ENCODE measurements at places on chromosomes 11 and 22. TPM values are rescaled to one million over a fixed set of nuclear protein-coding genes. Genes with fewer than 3 reads are reported as not detected.

- DNase-seq = no peak
Observed at GRCh38 chr11:15468466-15468865, 353.7 kb downstream of the INSC start.

- DNase-seq = no peak
Observed at GRCh38 chr11:9138612-9139579, 47.5 kb upstream of the SCUBE2 start.

- no peak for DNase-seq
Observed at GRCh38 chr11:6656936-6657335, 1.3 kb upstream of the DCHS1 start.

DNA sequence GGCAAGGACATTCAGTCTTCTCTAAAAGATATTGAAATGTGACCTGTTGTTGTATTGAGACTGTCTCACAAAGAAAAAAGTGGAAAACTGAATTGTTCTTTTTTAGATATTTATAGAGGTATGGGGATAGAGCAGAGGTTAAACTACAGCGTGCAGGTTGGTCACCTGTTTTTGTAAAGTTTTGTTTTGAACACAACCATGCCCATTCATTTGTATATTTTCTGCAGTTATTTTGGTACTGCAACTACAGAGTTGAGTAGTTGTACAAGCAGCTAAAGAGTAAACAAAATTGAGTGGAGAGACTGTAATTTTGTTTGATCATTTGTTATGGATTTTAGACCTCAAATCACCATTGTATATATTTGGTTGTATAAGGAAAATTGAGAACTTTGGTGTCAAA lies 11.3 kb downstream of the EED start:
- DNase-seq = no peak

GRCh38 chr22:25497716-25498115 lies 66.8 kb upstream of the GRK3 start:
- DNase-seq = no peak

- DNase-seq = no peak
Observed at GRCh38 chr11:59112494-59112893, 5.5 kb downstream of the FAM111B start.

GRCh38 chr11:60125956-60126585 lies 37.6 kb downstream of the MS4A2 start:
- DNase-seq = no peak

DNA sequence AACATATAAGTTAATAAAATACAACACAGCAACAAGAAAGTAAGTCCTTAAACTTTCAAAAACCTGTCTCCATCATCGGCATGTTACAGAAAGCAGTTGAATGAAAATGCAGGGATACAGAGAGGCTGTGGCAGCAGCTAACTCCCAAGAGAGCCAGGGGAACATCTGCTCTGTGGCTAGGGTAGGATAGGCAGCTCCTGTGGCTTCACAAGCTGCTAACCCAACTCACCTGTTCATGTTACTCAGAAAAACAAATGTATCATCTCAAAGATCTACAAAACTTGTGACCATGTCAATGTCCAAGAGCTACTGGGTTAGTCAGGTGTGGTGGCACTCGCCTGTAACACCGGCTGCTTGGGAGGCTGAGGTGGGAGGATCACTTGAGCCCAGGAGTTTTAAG lies 15.2 kb upstream of the PLAAT3 start:
- no peak for DNase-seq

- DNase-seq = no peak
Observed at GRCh38 chr11:29989174-29989970, 27.5 kb downstream of the KCNA4 start.

- DNase-seq = no peak
Observed at GRCh38 chr22:27459999-27460398, 341.6 kb downstream of the MN1 start.

DNA sequence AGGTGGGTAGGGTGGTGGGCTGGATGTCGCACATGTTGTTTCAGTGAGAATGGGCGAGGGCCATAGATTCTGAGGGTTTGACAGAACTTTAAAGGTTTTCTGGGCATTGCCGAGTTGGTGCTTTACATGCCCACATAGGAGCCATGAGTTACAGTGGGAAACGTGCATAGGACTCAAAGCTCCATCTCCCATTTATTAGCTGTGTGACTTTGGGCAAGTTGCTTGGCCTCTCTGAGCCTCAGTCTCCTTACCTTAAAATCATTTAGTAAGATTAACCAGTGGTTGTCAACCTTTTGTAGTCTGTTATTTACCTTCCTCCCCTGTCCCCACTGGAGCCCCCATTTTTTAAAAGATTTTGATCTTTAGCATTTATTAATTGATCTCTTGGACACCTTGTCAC lies 67.4 kb downstream of the SYT13 start:
- no peak for DNase-seq

DNA sequence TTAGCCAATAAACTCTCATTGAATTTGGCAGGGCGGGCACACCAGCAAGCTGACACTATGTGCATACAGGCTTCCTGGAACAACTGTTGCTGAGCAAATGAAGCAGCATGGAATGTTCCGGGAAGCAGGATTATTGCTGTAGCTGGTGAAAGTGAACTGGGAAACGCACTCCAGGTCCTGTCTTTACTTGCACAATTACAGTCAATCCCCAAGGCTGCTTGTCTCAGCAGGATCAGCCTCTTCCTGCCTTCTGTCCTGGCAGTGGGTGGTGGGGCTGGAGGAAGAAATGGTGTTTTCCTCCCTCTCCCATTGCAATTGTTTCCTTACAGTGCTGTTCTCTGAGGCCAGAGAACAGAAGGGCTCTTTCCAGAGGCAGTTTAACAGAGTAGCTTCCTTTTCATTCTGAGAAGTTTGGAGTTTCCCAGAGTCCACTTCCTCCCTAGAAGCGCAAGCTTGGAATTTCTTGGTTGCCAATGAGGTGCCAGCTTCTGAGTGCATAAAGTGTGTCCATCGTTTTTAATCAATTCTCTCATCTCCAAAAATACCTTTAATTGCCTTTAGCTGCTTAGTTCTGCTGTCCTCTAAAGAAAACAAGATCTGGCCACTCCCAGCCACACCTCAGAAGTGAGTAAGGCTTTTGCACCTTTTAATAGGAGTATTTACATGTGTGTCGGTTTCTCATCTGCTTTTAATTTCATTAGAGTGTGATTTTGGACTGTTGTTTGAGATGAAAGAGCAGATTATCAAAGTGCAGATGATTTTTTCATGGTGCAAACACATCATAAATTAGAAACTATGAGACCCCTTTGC lies 19.9 kb downstream of the CD44 start:
- DNase-seq = no peak

DNA sequence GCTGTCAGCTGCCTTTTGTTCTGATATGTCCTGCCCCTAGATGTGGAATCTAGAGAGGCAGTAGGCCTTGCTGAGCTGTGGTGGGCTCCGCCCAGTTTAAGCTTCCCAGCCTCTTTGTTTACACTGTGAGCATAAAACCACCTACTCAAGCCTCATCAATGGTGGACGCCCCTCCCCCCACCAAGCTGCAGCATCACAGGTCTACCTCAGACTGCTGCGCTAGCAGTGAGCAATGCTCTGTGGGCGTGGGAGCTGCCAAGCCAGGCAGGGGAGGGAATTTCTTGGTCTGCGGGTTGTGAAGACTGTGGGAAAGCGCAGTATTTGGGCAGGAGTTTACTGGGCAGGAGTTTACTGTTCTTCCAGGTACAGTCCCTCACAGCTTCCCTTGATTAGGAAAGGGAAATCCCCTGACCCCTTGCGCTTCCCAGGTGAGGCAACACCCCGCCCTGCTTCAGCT lies 98.5 kb downstream of the SMCO4 start:
- DNase-seq = peak; percentile 23

DNA sequence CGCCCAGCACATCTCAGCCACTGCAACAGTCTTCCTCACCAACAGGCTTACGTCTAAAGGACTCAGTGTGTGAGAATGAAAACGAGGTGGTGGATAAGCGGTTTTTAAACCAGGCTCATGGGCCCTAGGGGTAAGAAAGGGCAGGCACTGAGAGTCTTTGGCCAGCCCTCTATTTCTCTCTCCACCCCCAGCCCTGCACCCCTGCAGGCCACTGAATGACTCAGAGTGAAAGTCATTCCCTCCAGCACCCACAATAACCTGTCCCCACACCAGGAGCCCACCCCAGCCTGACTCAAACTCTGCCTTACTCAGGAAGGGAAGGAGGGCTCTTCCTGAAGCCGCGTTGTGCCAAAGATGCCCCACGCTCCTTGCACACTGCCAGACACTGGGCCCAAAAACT lies 72.0 kb downstream of the LARGE1 start:
- no peak for DNase-seq

- no peak for DNase-seq
Observed at GRCh38 chr11:102810950-102811660, 13.1 kb upstream of the MMP1 start.

DNA sequence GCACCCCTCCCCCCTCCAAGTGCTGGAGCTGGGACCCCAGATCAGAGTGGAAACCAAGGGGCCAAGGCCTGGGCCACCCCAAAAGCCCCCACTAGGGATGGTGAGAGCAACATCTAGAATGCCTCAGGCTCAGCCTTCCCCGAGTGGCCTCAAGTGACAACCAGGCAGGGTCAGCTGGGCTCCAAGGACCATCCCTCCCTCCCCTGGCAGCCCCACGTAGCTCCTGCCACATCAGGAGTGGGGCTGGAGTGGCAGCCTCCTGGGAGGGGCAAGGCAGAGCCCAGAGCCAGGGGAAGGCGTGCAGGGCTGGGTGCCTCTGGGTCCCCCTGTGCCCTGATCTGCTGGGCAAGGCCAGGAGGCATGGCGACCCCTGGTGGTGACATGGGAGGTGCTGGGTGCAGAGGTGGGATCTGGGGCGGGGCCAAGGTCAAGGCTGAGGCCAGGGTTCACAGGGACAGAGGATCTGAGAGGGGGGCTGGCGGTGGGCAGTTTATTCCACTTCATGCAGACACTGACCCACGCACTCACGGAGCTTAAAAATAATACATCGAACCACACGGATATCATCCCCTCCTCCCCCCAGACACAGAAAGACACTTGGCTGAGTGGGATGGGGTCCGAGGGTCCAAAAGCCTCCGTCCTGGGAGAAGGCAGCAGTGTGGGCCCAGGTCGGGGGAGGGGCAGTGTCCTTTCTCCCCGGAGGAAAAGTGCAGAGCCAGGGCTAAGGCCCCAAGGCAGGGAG lies 15.8 kb upstream of the EHD1 start:
- DNase-seq = no peak

DNA sequence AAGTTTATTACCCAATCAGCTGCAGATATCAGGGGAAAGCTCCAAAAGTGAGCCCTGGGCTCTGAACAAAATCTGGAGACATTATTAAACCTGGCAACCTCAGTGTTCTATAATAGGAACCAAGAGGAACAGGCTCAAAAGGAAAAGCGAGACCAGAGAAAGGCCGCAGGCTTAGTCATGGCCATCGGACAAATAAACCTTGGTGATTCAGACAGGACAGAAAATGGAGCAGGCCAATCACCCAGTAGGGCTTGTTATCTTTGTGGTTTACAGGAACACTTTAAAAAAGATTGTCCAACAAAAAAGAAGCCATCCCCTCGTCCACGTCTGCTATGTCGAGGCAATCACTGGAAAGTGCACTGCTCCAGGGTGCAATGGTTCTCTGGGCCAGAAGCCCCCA lies 7.7 kb upstream of the PANX1 start:
- no peak for DNase-seq

- no peak for DNase-seq
Observed at GRCh38 chr11:92558323-92558722, 333.7 kb downstream of the FAT3 start.

GRCh38 chr11:10728789-10729472 lies 22.1 kb upstream of the CTR9 start:
- peak; percentile 40 for DNase-seq

- DNase-seq = no peak
Observed at GRCh38 chr22:40553014-40553554, 83.4 kb downstream of the MRTFA start.

GRCh38 chr11:44387825-44388224 lies 77.9 kb upstream of the ALX4 start:
- DNase-seq = no peak

DNA sequence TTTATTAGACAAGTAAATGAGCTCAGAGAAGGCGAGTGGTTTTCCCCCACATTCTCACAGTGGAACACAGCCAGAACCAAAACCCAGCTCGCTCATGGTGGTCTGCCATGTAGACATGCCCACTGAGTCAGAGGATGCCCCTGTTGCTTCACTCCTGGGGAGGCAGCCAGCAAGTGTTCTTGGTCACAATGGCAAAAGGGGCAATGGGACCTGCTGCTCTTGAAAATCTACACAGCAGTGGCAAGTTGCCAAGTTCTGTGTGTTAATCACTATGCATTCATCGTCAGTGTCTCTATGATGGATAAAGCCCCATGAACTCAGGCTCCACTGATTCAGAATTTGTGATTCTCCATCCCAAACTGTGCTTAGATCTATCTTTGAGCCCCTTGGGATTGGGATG lies 64.7 kb upstream of the TBCEL start:
- no peak for DNase-seq

DNA sequence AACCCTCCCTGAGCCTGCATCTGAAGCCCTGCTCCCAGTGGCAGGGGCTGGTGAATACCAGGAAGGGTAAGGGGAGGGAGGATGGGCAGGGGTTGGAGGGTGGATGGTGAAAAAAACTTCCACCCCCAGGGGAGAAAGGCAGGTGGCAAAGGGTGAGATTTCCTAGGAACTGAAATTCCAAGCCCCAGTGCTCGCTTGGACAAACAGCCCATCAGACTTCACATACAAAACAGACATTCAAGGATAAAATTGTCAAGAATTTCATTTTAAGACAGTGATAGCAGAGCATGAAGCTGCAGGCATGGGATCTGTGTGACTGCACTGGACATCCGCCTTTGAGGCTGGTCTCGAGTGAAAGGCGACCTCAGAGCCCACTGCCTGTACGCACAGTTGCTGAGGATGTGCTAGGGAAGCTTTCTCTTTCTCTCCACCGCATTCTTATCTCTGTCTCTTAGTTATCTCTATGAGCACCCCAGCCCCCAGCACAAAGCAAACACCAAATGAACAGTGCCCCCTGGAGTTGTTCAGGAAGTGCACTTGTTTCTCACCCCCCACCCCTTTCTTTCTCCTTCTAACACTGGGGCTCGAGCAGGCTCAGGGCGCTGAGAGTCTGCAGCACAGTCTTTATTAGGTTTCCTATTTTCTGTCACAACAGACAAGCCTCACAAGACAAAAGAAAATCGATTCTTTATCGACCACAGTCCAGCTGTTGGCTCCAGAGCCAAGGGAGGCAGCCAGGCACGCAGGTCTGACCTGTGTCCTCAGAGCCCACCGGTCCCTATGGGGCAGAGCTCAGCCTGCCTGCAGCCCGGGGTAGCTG lies 237.3 kb upstream of the NCAM1 start:
- DNase-seq = no peak

GRCh38 chr11:19963697-19964387 lies 196.4 kb downstream of the DBX1 start:
- DNase-seq = no peak

- no peak for DNase-seq
Observed at GRCh38 chr11:66612458-66612857, 4.0 kb upstream of the RBM14 start.

The INPP5J gene
- 4.6 TPM for polyA plus RNA-seq

The CCDC87 gene
- 0.30 TPM for polyA plus RNA-seq

The PNPLA5 gene
- polyA plus RNA-seq = 0.12 TPM

The BATF2 gene
- 3.2 TPM for polyA plus RNA-seq

The C11orf98 gene
- 59.9 TPM for polyA plus RNA-seq

The SPON1 gene
- polyA plus RNA-seq = 92.6 TPM

The KCNK7 gene
- polyA plus RNA-seq = 0.26 TPM

The GSTT2B gene
- 4.5 TPM for polyA plus RNA-seq

The ACR gene
- polyA plus RNA-seq = 0.77 TPM

The FAM83F gene
- 2.3 TPM for polyA plus RNA-seq

The F2 gene
- 0.19 TPM for polyA plus RNA-seq

The MRGPRX3 gene
- polyA plus RNA-seq = not detected

The RASL10A gene
- polyA plus RNA-seq = not detected

Data from right renal pelvis (tissue), 4 donors.